Activated naive CD4-positive, alpha-beta T cell (primary cell): ENCODE measurements at places on chromosomes 7 and 10.

- no peak for DNase-seq
These were observed 217.4 kb downstream of the ZMYND11 start for GRCh38 chr10:352476-353235.

- no peak for DNase-seq
These were observed 103.6 kb upstream of the PDSS1 start for GRCh38 chr10:26593896-26594295.

- no peak for DNase-seq
These were observed 128.4 kb downstream of the RGS10 start for GRCh38 chr10:119414081-119414611.

DNA sequence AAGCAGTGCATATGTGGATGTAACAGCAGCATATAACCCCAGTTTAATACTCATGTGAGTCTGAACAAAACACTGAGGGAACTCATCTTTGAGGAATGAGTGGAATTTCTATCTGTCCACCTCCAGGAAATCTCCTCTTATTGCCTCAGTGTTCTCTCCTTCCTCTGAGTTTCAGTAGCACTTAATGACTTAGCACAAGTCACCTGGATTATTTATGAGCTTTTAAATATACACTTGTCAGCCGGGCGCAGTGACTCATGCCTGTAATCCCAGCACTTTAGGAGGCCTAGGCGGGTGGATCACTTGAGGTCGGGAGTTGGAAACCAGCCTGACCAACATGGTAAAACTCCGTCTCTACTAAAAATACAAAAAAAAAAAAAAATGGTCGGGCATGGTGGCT, 4.3 kb downstream of the LRRC20 start:
- DNase-seq: no peak

DNA sequence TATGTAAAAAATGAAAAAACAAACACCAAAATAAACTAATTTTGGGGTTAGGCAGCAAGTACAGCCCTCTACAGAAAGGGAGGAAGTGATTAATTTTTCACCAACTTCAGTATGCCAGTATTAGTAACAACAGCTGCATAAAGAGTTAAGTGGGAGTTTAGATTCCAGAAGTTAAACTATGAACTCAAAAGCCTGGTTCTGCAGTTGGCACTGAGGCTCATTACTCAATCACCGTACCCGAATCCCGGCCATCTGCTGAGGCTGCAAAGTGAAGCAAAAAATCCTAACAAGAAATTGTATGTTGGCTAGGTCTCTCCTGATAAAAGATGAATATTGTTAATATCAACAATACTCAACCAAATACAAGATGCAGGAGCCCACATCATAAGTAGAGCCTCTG, 4.0 kb downstream of the NUDT5 start:
- no peak for DNase-seq

DNA sequence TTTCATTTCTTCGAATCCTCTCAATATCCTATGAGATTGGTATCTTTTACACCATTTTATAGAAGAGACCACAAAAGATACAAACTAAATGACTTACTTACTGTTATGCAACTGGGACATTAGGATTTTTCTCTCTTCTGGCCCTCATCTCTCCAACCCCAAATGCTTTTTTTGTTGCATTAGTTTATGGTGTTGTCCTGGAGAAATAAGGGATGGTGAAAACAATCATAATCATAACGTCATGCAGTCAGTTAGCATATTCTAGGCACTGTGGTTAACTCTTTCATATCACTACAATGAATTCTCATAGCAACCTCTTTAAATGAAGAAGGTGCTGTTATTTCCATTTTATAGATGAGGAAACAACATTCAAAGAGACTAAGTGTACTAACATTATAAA, 104.6 kb downstream of the PON1 start:
- DNase-seq: no peak

DNA sequence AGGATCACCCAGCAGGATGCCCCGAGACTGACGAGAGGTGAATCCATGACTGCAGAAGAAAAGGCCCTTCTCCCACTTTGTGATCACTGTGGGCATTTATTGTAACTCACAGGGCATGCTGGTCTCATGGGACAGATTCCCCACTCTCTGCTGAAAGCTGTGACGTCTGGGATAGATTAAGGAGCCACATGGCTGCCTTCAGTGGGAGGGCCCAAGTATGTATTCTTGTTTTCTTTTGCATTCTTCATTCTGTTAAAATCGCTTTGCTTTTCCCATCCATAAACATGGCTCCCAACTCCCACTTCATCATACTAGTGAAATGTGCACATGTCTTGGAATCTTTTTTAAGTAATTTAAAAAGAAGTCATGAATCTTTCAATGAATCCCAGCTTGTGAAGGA, 67.2 kb downstream of the FAM107B start:
- DNase-seq: no peak

DNA sequence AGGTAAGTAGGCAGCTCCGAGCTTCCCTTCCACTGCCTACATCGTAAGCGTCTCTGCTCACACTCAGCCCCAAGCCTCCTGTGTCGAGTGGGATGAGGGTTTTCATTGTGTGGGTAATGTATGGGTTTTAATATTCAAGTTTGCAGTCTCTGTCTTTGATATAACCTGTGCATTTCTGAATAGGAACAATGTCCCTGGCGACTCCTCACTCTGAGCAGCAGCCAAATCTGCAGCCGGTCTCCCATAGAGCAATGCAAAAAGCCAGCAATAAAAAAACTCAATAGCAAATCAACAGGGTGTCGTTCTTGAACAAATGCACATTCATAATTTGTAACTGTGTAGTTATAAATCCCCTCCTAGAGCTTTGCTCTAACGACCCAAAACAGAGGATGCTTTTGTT, 33.4 kb downstream of the PPP1R17 start:
- DNase-seq: no peak

DNA sequence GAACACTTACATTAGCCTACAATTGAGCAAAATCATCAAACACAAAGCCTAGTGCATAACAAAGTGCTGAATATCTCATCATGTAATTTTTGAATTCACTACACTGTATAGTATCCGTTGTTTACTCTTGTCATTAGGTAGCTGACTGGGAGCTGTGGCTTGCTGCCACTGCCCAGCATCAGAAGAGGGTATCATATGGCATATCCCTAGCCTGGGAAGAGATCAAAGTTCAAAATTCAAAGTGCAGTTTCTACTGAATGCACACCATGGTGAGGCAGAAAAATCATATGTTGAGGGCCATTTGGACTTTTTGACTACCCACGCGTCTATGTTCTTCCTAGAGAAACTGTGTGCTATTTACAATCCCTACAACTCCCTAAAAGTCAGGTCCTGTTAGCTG, 7.5 kb upstream of the ZC3HAV1 start:
- no peak for DNase-seq

- DNase-seq: no peak
These were observed 56.1 kb downstream of the ZNF727 start for GRCh38 chr7:64101126-64101942.

- DNase-seq: no peak
These were observed 39.8 kb upstream of the ELN start for GRCh38 chr7:73988197-73988596.

- no peak for DNase-seq
These were observed 216.3 kb downstream of the ADARB2 start for GRCh38 chr10:1520909-1521565.

DNA sequence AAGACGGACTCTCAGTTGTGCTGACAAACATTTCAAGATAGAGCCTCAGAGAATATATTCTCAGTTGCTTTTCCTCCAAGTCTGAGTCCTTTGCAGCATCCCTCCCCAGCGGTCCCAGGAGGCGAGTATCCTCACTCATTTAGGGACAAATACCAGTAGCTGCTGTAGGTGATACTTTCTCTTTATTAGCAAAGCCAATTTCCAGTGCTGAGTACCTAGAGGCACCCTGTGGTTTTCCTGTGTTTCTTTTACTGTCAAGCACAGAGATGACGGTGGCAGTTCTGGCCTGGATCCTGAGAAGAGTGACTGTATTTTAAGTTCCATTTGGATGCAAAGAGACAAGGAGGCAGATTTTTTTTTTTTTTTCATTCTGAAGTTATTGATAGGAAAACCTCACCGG, 1058.4 kb downstream of the SORCS3 start:
- DNase-seq: no peak

- no peak for DNase-seq
These were observed 404.2 kb downstream of the THSD7A start for GRCh38 chr7:11427686-11428273.

DNA sequence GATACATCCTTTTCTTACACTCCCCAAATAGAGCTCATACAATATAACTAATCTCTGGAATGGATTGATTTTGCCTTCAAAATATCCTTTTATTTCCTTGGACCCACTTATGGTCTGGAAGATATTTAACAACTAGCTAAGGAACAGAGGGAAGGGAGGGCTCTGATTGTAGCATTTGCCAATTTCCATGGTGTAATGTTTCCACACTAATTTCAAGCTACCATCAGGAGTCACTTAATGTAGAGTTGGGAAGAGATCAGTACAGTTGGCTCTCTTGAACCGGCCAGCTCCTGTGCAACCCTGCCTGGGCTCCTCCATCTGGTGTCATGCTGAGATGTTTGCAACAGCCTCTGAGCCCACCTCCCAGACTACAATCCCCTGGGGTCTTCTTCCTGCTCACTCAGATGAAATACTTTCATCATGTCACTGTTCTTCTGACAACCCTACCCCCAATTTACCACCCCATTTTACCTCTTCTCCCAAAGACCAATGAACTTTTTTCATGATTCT, 8.0 kb upstream of the IL6 start:
- no peak for DNase-seq

- no peak for DNase-seq
These were observed 42.1 kb upstream of the PCDH15 start for GRCh38 chr10:54843085-54843646.

DNA sequence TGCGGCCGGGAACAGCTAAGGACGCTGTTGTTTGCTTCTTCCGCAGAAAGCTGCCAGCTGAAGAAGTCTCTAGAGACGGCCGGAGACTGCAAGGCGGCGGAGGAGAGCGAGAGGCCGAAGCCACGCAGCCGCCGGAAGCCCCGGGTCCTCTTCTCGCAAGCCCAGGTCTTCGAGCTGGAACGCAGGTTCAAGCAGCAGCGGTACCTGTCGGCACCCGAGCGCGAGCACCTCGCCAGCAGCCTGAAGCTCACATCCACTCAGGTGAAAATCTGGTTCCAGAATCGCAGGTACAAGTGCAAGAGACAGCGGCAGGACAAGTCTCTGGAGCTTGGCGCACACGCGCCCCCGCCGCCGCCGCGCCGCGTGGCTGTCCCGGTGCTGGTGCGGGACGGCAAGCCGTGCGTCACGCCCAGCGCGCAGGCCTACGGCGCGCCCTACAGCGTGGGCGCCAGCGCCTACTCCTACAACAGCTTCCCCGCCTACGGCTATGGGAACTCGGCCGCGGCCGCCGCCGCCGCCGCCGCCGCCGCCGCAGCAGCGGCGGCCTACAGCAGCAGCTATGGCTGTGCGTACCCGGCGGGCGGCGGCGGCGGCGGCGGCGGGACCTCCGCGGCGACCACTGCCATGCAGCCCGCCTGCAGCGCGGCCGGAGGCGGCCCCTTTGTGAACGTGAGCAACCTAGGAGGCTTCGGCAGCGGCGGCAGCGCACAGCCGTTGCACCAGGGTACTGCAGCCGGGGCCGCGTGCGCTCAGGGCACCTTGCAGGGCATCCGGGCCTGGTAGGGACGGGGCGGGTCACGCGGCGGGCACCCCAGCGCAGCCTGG, 2.4 kb downstream of the NKX2-3 start:
- no peak for DNase-seq

GRCh38 chr10:111139567-111139966, 62.7 kb downstream of the ADRA2A start:
- no peak for DNase-seq

DNA sequence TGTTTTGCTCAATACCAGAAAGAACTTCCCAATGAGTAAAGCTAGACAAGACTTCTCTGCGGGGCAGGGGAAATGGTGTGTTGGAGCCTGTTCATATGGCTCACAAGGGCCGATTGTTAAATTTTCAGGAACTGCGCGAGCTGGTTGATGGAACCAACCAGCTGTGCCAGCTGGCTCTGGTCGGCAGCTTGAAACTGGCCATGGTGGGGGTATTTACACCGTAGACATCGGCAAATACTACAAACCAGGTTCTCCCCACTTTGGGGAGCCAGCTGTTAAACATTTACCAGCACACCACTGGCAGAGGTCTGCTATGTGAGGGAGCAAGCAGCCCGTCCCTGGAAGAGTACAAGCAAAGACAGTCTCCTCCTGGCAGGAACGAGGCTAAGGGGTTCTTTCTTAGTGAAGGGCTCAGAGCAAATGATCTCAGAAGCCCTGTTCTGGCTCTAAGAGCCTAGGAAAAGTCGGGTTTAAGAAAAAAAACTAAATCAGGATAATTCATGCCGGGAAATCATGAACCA, 8.8 kb upstream of the ZMIZ1 start:
- DNase-seq: no peak

DNA sequence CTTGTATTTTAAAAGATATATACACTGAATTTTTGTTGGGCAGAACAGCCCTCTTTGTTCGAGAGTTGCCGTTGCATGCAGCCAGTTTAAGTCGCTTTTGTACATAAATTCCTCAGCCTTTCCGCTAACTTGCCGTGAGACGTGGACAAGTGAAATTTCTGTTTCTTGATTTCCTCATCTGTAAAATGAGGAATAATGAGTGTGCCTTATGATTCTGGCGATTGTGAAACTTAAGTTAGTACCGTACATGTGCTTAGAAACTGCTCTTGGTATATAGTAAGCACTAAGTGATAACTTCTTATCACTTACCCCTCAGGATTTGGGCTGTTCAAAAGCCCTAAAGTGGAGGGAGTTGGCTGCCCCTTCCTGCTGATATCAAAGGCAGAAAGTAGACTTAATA, 1.4 kb downstream of the CCNJ start:
- no peak for DNase-seq

DNA sequence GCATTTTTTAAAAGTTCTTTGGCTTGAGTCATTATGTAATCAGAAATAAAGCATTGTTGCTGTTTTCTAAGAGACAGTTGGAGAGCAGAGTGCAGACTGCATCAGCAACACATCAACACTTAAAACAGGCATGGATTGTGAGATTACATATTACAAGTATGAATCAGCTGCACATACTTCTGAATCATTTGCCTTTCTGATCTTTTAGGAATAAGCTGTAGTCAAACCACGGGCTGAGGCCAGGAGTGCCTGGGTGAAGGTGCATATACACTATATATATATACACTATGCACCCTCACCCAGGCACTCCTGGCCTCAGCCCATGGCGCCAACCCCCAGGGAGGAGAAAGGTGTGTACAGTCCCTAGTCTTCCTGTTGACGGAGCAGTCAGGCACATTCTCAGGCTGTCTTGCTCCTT, 52.4 kb upstream of the DLX6 start:
- no peak for DNase-seq

- no peak for DNase-seq
These were observed 61.7 kb upstream of the CDK13 start for GRCh38 chr7:39888171-39888853.

DNA sequence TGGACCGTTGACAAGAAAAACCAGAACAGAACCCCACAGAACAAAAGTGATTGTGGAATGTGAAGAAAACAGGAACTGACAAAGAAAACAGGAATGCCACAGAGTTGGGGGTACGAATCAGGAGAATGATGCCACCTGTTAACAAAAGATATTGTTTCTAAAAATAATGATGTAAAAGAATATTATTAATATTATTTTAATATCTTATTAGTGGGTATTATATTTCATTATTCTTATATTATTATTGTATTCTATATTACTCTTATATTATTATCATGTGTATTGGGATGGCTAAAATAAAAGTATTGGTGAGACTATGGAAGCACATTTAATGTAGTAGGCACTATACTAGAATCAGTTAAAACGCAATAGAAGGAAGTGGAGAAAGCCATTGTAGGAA, 659.0 kb upstream of the PCDH15 start:
- no peak for DNase-seq
